ENCODE measurements at places on chromosomes 2 and 18.
A peak's percentile ranks its signal among the peaks of the same experiment; 100 is the strongest.

DNA sequence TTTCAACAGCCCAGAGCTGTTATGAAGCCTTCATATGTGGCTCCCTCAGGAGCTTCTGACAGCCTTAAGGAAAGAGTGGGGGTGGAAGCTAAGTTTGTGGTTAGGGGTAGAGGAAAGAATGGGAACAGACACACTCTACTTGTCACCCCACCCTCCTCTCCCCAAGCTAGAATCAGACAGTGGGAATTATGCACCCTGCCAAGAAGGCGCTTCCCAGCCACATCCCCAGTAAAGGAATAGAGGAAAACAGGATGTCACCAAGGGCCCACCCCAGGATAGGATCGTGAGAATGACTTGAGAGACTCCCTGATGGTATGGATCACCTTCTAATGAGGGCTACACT is 32.4 kb upstream of the EML4 start:
- DNase-seq: no peak

DNA sequence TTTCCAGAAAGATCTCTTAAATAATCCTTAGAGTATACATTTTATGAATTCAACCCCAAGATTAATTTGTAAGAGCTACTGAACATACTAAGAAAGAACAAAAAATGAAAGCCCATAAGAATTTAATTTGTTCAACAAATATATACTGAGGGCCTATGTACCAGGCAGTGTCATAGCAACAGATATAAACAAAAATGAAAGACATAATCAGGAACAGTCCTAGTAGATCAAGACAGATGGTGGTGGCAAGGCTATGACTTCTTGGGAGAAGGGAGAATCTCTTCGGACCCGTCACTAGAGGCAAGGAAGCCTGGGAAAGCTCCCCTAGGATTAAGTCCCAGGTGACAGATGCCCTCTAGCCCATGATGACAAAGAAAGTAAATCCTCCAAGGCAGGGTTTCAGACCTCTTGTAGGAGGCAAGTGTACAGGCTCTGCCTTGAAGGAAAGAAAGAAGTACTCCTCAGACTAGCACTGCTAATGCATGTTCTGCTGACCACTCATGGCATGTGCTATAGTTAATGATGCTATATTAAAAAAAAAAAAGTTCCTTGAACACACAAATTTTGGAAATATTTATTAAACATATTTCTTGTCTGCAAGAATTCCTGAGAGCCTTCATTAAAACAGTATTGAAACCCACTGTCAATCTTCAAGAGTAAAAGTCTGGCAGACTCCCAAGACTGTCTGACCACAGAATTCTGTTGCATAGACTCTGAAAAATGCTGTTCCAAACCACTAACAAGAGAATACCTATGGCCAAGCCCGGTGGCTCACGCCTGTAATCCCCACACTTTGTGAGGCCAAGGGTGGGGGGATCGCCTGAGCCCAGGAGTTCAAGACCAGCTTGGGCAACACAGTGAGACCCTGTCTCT is 31.5 kb downstream of the NOL10 start:
- DNase-seq: no peak

GRCh38 chr2:67216103-67216502 is 181.0 kb upstream of the ETAA1 start:
- DNase-seq: no peak

GRCh38 chr2:186575302-186575701 is 14.6 kb upstream of the ITGAV start:
- no peak for DNase-seq

DNA sequence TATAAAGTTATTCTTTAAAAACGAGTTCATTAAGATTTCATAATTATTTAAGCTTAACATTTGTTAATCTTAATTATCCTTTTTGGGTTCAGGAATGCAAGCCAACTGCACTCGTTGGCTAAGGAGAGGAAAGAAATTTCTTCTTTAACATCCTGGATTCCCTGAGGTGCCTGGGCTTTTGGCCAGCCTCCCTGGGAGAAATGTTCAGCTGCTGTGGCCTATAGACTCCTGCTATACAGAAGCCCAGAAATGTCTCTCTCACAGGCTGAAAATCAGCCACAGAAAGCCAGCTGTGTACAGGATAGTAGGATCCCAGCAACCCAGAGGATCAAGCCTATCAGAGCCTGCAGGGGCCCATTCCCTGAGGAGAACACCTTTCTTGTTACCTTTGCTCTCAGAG is 430.3 kb downstream of the XIRP2 start:
- DNase-seq: no peak

GRCh38 chr18:79634593-79635426 is 44.8 kb upstream of the CTDP1 start:
- no peak for DNase-seq

GRCh38 chr18:67582488-67582887 is 66.0 kb upstream of the DSEL start:
- DNase-seq: no peak

GRCh38 chr2:210337159-210337558 is 22.2 kb upstream of the MYL1 start:
- DNase-seq: no peak

GRCh38 chr2:15563227-15564100 is 2.3 kb upstream of the NBAS start:
- DNase-seq: no peak

GRCh38 chr2:159163930-159164329 is 122.6 kb downstream of the WDSUB1 start:
- DNase-seq: no peak

DNA sequence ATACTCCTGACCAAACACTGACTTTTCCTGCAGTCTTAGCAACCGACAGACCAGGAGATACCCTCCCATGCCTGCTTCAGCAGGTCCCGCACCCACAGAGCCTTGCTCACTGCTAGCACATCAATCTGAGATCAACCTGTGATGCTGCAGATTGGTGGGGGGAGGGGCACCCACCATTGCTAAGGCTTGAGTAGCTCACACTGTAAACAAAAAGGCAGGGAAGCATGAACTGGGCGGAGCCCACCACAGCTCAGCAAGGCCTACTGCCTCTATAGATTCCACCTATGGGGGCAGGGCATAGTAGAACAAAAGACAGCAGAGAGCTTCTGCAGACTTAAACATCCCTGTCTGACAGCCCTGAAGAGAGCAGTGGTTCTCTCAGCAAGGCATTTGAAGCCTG is 109.7 kb downstream of the SP100 start:
- DNase-seq: no peak

- DNase-seq: no peak
These were observed 41.4 kb downstream of the AQP12A start for GRCh38 chr2:240732911-240733622.

GRCh38 chr18:43484710-43485109 is 207.4 kb upstream of the SYT4 start:
- DNase-seq: no peak

DNA sequence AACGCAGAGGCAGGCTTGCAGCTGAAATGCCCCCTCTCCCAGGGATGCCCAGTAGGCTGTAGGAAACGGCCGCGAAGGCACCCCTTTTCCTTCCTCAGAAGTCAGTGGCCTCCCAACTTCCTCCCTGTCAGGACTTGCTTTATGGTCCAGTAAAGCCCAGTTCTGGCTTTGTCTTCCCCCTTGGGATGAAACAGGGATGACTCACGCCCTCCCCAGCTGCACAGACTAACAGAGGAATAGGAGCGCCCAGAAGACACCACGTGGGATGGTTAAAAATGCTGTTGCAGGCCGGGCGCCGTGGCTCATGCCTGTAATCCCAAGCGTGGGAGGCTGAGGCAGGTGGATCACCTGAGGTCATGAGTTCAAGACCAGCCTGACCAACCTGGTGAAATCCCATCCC is 6.9 kb downstream of the CREG2 start:
- no peak for DNase-seq

DNA sequence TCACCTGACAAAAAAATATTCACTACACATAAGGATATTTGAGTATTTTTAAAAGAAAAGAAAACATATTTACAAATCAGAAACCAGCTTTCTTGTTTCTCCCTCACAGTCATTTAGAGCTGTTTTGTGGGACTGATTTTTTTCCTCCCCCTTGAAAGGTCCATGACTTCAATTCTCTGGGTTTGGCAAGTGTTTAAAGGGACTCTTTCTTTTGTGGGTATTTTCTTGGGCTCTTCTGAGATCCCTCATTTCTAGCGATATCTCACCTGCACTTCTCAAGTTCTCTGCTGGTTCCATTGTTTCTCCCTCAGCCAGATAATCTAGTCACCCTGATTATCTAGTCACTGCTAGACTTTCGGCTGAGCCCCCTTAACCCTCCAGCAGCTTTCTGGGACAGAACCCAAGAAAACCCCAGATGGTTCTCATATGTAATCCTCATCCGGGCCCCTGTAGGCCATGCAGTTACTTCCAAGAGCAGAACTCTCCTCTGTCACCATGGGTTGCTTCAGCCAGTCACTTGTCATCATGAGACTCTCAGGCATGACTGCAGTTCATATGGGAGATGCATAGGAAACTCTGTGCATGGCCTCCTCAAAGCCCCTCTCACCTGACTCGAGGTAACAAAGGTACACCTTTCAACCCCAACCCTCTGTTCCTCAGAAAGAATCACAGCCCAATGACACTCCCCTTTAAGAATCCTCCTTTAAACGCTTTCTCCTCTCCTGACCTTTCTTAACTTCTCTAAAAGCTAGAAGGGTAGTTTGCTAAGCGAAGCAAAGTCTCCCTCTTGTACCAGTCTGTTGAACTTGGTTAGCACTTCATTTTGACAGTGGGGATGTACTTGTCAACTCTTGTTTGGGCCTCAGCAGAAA is 36.7 kb upstream of the ITGA4 start:
- DNase-seq: no peak

DNA sequence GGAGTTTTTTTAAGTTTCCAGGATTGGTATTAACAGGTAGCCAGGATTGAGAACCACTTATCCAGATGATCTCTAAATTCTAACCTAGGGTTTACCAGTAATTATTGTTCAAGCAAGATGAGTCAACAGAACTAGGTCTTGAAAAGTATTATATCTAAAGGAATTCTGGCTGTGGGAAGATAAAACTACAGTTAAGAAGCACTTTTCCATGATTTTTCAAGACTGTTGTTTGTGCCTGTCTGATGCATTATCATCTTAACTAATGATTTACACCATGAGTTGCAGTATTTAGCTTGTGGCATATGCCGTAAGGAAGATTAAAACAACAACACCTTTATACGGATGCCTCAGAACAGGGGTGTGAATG is 142.2 kb upstream of the CCDC68 start:
- DNase-seq: no peak

- no peak for DNase-seq
These were observed 79.7 kb downstream of the COLEC12 start for GRCh38 chr18:420661-421246.

DNA sequence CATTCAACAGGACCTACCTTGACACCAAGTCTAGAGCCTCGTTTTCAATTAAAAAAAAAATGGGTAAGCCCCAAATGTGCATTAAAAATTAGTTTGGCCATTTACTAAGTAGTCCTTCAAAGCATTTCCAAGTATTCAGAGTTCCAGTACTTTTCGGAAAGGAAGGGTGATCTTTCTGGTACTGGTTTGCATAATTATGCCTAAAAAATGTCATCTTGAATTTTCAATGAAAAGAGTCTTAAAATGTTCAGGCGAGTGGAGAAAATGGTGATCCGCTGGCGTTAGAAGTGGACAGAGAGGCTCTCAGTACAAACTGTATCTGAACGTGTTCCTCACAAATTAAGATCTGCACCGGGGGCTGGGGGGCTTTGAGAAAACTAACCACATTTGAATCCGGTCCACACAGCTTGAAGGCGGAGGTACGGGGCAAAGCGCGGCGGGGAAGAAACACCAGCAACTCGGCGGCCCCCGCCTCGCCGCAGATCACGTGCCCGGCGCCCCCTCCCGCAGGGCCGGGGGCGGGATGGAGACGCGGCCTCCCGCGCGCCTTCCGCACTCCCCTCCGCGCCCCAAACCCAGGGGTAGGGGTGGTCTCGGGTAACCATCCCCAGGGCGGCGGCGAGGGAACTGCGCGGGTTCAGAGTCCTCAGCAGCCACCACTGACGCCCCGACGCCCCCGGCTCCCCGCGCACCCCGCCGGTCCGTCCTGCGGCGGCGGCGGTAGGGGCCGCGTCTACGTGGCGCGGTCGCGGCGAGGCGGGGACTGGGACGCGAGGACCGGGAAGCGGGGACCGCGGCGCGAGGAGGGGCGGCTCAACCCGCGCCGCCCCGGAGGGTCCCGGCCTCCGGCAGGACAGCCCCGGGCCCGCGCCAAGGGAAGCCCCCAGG is 564 bp downstream of the LPIN2 start:
- peak; percentile 45 for DNase-seq

- DNase-seq: peak; percentile 31
These were observed 756 bp downstream of the ABI2 start for GRCh38 chr2:203328760-203329540.

GRCh38 chr2:225274751-225275150 is 124.8 kb upstream of the NYAP2 start:
- DNase-seq: no peak

DNA sequence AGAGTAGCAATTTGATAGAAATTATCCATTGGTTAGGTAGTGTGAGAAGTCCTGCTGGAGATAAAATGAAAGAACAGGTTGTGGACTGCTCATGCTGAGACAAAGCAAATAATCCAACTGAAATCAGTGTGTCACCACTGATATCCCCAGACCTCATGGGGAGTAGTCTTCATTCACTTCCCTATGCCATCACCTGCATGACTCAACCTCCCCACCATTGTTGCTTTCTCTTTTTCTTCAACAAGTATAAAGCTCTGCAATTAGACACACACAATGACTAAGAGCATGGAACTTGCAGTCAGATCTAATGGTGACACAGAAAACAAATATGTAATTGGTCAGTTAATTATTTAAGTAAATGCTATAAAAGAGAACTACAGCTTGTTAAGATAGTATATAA is 475.3 kb downstream of the RIT2 start:
- no peak for DNase-seq

GRCh38 chr2:233422050-233422639 is 67.9 kb downstream of the DGKD start:
- DNase-seq: peak; percentile 83

GRCh38 chr2:159890551-159891266 is 92.7 kb upstream of the CD302 start:
- DNase-seq: no peak

DNA sequence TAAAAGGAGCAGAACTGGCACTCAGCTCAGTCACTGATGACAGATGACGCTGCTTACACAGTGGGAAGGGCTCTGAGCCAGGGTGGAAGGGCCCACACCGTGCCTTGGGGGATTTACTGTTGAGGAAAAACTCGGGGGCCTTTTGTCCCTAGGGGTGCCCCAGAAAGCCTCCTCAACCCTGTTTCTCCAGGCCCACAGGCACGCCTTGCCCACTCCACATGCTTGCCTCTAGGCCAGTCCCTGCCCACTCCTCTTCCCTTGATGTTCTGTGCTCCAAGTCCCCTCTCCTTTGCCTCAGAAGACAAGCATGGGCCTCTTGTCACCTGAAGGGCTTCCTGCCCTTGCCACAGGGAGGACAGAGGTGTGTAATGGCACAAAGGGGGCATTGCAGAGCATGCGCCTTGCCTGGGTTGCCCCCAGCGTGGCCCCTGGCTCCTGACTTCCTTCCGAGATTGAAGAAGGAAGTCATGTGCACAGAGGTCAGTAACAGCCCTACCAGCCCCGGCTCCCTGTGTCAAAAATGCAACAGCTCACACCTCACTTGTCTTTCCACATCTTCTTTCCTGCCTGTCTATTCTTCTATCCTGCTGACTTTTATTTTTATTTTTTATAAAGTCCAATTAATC is 65.1 kb downstream of the LIPG start:
- no peak for DNase-seq

- DNase-seq: peak; percentile 73
These were observed 180.2 kb downstream of the RNF144A start for GRCh38 chr2:7097353-7097895.

Data from activated CD4-positive, alpha-beta T cell treated with anti-CD3 and anti-CD28 coated beads, Interleukin-2, amount 10 ng/mL, durations not matched to agents 7 days and 5 days (primary cell).